ENCODE measurements at places on chromosomes 7 and 10.

- DNase-seq = no peak
Observed at GRCh38 chr10:36280890-36281499, 638.9 kb upstream of the FZD8 start.

DNA sequence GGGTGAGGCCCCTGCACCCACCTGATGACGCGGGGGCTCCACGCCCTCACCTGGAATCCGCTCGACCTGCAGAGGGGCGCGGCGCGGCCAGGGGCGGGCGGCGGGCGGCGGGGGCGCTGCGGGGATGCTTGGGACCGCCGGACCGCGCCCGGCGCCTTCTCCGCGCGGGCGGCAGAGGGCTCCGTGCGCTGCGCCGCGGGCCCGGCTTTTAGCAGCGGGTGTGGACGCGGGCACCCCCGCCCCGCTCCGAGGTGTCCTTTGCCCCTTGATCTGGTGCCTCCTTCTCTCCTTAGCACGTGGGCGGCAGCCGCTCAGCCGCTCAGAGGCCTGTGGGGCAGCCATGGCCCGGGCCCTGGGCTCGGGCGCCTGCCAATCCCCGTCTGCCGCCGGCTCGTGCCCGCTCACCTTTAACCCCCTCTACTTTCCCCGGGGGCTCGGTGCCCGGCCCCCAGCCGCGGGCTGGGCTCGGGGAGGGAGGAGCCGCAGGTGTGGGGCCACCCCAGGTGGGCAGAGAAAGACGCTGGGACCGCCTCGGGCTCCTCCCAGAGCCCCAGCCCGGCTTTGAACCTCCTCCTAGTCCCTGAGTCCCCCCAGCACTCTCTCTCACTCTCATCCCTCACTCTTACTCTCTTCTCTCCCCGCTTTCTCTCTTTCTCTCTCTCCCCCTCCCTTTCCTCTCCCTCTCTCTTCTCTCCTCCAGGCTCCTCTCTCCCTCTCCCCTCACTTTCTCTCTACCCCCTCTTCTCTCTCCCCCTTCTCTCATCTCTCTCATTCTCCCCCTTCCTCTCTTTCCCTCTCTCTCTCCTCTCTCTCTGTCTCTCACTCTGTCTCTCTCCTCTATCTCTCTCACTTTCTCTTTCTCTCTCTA lies 19.7 kb upstream of the VPS37D start:
- no peak for DNase-seq

GRCh38 chr10:128839134-128839533 lies 627.9 kb upstream of the MGMT start:
- DNase-seq = no peak

DNA sequence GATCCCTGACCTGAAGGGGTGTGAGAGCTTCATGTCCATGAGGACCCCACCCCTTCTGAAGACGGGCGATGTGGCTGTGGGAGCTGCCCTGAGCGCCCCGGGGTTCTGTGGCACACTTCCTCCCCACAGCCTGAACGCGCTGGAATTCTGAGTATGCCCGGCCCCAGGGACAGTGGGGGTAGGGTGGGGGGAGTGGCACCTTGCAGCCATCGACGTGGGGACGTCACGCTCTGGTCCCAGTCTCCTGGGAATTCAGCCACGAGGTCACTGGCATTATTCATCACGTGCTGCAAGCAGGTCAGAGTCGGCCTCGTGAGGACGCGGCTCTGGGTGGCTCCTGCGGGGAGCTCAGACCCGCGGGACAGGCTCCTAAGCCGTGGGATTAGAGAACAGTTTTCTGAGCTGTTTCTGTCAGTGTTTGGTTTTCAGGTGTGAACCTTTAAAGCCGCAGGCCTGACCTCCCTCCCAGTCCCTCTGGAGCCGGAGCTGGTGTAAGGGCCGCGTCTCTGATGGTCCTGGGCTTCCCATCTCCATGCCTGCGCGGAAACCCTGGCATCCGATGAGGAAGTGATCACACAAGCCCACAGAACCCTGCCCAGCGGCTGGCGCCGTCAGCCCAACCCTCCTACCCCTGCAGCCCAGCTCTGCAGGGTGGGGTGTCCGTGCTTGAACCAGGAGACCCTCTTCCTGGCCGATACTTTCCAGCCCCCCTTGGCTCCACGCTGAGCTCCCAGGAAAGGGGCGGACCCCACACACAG lies 16.1 kb downstream of the GPR146 start:
- DNase-seq = no peak

GRCh38 chr10:8066124-8066523 lies 11.6 kb downstream of the GATA3 start:
- DNase-seq = no peak

DNA sequence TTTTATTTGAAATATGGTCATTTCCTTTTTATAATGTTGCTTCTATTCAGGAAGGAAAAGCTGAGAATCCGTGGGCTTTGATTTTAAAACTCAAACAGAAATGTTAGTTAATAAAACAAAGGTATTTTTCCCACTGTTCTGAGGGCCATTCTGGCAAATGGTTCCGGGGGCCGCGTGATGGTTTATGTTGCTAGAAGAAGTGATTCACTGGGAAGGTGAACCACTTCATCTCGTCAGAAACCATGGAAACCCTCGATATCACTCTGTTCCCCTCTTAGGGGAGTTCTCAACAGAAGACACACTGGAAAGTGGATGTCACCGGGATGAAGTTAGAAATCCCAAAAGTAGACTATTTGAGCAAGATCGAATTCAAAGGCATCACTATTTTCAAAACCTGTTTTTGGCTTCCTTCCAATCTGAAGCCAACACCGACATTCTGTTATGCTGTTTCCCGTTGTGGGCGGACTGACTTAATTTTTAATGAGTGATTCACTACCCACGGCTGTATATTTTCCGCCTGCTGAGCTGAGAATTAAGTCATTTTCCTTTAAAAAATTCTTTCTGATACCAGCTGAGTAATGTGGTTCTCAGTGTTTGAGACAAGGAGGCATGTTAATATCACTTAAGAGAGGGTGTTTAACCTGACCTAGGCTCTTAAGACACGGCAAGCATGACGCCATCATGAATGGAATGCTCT lies 84.1 kb downstream of the PTPRE start:
- DNase-seq = no peak

GRCh38 chr7:104124469-104124868 lies 83.3 kb downstream of the ORC5 start:
- DNase-seq = no peak

GRCh38 chr10:121332829-121333765 lies 265.1 kb downstream of the FGFR2 start:
- no peak for DNase-seq

- no peak for DNase-seq
Observed at GRCh38 chr10:76050291-76050625, 618.8 kb downstream of the LRMDA start.

GRCh38 chr10:22253580-22253882 lies 35.7 kb upstream of the EBLN1 start:
- DNase-seq = no peak

- DNase-seq = no peak
Observed at GRCh38 chr7:76340617-76341131, 18.1 kb downstream of the YWHAG start.

DNA sequence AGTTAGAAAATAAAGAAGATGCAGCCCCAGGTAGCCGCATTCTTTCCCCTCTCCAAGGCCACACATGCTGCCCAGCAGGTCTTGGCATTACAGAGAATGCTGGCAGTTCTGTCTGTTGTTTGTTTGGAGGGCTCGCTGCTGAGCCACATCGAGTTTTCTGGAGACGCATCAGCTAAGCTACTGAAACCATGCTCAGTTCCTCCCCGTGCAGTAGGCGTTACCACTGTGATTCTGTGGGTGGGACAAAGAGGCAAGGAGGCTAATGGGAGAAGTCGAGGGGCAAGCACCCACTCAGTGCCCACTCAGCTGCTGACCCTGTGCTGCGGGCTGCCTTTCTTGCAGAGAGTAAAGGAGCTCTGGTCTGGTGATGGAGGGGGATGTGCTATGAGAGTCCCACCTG lies 15.5 kb upstream of the GTPBP4 start:
- no peak for DNase-seq

- DNase-seq = no peak
Observed at GRCh38 chr7:33632840-33633525, 272.4 kb upstream of the BMPER start.

DNA sequence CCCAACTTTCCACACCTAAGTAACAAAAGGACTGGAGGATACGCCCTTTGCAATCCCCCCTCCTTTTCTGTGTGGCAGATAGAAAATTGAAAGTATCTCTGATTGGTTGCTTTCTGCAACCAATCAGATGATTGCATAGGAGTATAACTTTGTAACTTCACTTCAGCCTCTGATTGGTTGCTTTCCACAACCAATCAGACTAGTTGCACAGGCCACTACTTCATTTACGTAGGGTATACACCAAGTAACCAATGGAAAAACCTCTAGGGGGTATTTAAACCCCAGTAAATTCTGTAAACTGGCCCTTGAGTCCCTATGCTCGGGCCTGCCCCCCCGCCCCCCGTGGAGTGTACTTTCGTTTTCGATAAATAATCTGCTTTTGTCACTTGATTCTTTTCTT lies 1080.4 kb downstream of the CNTNAP2 start:
- DNase-seq = no peak

DNA sequence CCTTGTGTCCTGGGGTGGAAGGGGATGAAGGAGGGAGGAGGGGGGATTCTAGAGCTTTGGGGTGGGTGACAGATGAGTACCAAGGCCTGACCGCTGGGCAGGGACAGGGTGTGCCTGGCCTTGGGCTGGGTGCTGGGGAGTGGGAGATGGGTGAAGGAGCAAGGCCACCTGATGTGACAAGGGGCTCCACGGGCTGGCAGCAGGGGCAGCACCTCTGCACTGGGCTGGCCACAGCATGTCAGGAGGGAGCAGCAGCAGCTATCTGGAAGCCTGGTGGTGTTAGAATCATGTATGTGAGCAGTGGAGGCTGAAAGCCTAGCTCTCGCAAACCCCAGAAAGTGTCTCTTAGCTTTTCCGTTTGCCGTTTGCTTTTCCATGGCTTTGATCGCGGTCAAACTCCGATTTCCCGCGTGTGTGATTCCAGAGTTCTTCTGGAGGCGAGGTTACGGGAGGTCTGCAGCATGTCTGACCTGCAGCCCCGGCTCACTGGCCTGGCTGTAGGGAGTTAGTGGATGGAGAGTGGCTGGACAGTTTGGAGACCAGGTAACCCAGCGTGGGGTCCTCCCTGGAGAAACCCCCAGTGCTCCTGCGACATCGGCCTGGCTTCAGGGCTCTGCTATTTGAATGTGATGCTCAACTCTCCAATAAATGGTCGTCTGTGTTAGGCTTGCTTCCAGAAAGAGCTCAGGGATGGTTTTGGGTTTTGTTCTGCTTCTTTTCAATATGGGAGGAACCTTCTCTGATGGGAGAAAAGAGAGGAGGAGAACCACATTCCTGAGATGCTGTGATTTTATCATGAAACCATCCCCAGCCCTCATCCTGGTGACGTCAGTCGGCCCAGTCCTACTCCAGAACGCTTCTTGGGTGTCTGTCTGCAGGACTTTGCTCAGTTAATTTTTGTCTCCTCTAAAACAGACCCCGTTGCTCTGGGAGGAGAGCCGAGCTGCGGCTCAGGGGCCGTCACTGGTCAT lies 105.5 kb downstream of the CUX1 start:
- no peak for DNase-seq

DNA sequence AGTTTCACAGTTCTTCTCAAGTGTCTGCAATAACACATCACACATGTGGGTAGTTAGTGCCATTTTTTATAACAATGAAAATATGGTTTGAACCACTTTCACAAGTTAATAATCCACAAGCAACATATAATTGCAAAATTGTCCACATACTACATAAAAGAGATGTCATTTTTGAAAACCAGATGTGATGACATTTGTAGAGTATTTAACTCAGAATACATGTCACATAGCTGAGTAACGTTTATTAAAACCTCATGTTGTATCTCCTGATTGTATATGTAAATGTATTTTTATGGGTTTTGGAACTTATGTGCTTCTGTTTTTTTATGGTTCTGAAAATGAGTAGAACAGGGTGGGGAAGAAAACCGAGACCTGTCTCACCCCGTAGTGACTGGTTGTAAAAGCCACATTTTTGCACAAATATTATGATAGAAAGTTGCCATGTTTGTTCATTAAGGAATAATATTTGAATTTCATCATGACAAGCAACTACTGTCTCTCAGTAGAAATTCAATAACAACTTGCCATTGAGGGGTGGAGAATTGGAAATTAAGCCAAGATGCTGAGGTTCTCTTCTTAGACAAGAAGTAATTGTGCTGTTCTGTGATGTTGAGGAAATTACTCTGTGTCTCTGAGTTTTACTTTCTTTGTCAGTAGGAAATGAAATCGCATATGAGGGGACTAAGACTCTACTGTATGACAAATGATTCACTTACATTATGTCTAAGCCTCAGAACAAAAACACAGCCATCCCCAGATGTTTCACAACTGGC lies 29.2 kb upstream of the EGFR start:
- no peak for DNase-seq

DNA sequence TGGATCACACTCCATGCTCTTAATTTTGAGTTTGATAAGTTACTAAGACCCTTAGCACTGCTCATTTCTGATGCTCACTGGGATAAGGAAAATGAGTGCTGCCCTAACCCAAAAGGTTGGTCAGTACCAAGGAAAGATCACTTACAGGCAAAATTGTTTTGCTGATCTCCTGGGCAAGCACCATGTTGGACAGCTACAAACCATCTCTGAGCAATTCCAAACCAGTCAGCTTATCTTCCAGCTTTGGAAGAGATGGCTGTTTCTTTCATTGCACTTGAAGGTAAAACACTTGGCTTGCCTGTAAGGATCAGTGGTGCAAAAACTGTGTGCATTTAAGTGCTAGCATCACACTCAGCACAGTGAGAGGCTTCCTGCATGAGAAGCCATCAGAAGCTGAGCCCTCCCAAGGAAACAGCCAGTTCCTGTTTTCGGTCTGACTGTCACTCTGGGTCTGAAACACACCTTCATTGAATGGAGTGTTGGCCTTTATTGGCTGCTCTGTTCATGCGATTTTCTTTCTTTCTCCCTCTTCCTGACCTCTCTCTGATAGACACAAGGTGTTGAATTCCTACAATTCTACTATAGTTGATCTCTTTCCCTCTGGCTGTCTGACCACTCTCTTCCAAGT lies 126.4 kb upstream of the GHITM start:
- peak; percentile 15 for DNase-seq

DNA sequence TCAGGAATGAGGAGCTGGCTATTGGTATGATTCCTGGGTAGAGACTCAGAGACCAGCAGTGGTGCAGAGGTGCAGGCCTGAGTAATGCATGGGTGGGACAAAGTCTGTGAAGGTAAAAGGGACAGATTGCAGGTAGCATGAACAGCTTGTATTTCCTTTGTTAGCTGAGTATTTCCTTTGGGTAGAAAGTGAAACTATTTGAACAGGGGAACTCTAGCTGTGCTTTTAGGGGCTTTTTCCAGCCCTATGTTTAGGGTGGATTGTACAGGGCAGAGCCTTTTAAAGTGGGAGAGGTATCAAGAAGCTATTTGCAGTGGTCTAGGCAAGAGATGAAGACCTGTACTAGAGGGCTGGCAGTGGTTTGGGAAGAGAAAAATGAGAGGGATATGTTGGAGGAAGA lies 739.9 kb downstream of the REEP3 start:
- DNase-seq = no peak
